ENCODE measurements at places on chromosomes 3 and 15. TPM values are rescaled to one million over a fixed set of nuclear protein-coding genes. Genes with fewer than 3 reads are reported as not detected.

DNA sequence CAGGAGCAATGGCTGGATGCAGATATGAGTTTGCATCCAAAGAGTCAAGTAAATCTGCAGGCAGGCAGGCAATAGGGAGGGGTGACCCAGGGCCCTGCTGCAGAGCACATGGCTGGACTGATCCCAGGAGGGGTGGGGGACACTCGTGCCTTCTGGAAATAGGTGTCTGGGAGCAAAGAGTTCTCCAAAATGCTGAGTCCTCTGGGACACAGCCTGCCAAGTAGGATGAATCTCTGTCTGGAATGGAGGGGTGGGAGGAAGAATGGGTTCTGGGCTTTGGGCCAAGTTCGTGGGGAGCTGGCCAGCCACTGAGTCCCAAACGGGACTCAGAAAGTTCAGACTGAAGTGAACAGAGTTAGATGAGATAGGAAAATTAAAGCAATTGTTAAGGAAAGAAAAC, 214.5 kb downstream of the MTHFS start:
- no peak overlapping the region for H3K27ac ChIP-seq
- no peak overlapping the region for H3K4me3 ChIP-seq
- H3K4me1 ChIP-seq: no peaks in the 10 kb centered on the region
- H3K27me3 ChIP-seq: no peaks in the 10 kb centered on the region

GRCh38 chr3:185874119-185874518, 49.3 kb upstream of the IGF2BP2 start:
- no peak overlapping the region for H3K4me3 ChIP-seq
- H3K4me1 ChIP-seq: no peaks in the 10 kb centered on the region
- H3K27me3 ChIP-seq: no peaks in the 10 kb centered on the region
- no peak for DNase-seq

GRCh38 chr15:34837246-34838016, 42.1 kb upstream of the ACTC1 start:
- no peaks in the 10 kb centered on the region for H3K27me3 ChIP-seq
- DNase-seq: no peak
- H3K27ac ChIP-seq: no peak overlapping the region
- H3K4me1 ChIP-seq: no peaks in the 10 kb centered on the region
- H3K4me3 ChIP-seq: no peak overlapping the region
- H3K36me3 ChIP-seq: no peaks in the 10 kb centered on the region

DNA sequence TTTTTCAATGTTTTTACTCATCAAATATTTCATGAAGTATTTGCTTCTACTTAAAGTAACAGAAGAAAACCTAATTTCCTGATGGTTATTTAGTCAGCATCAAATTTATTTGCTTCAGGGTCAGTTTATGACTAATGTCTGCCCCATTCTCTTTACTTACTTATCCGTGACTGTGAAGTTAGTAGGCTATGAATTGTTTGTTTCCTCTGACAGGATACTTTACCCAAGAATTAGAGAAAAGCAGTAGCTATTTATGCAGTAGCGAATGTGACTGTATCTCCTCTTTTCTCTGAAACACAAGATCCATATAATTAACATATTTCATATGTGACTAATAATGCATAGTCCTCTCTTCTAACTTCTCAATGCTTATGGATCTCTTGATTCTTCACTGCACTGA, 329.9 kb upstream of the ROBO1 start:
- DNase-seq: no peak
- no peaks in the 10 kb centered on the region for H3K4me1 ChIP-seq
- no peak overlapping the region for H3K4me3 ChIP-seq
- H3K36me3 ChIP-seq: no peaks in the 10 kb centered on the region
- no peak overlapping the region for H3K27ac ChIP-seq

- no peaks in the 10 kb centered on the region for H3K36me3 ChIP-seq
- H3K4me3 ChIP-seq: no peak overlapping the region
- no peak for DNase-seq
- H3K27ac ChIP-seq: no peak overlapping the region
Measured at GRCh38 chr15:74563442-74563841, 22.4 kb downstream of the ARID3B start.

DNA sequence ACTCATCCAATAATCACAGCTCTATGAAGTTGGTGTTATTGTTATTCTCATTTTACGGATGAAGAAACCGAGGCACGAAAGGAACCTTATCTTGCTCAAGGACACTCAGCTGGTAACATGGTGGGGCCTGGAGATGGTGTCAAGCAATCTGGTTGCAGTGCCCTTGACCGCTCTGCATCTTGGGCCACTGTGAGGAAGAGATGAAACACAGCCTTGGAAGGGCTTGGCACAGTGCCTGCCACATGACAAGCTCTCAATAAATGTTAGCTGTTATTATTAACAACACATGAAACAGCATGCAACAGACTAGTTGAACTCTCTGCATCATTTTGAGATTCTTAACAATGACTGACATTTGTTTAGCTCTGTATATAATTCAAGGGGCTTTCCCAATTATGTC, 10.1 kb upstream of the ITGA11 start:
- H3K27me3 ChIP-seq: no peaks in the 10 kb centered on the region
- no peak overlapping the region for H3K4me3 ChIP-seq
- no peak overlapping the region for H3K27ac ChIP-seq
- DNase-seq: no peak
- no peaks in the 10 kb centered on the region for H3K36me3 ChIP-seq

DNA sequence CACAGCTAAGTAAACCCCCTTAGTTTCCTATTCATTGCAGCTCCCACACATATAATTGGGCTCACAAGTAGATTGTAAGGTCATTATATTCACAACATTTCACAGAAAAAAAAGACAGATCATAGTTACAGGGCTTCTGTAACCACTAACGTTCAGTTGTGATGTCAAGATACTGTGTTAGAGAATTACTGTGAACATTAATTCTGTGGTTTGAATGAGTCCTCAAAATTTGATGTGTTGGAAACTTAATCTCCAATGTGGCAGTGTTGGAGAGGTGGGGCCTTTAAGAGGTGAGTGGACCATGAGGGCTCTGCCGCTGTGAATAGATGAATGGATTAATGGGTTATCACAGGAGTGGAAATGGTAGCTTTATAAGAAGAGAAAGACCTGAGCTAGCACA, 21.3 kb downstream of the GRK7 start:
- H3K4me1 ChIP-seq: no peaks in the 10 kb centered on the region
- no peaks in the 10 kb centered on the region for H3K36me3 ChIP-seq
- no peak overlapping the region for H3K4me3 ChIP-seq

- no peak overlapping the region for H3K4me3 ChIP-seq
- no peaks in the 10 kb centered on the region for H3K27me3 ChIP-seq
- no peaks in the 10 kb centered on the region for H3K4me1 ChIP-seq
- DNase-seq: no peak
Measured at GRCh38 chr3:103644450-103644849, 1209.6 kb downstream of the ZPLD1 start.

GRCh38 chr3:69032142-69032541, 18.7 kb upstream of the EOGT start:
- no peaks in the 10 kb centered on the region for H3K27me3 ChIP-seq
- no peak for DNase-seq
- no peak overlapping the region for H3K4me3 ChIP-seq
- H3K36me3 ChIP-seq: peaks cover 35% of the 10 kb centered on the region

METTL6 gene
- total RNA-seq: 14.5 TPM

CPEB1 gene
- 1.0 TPM for total RNA-seq

DNA sequence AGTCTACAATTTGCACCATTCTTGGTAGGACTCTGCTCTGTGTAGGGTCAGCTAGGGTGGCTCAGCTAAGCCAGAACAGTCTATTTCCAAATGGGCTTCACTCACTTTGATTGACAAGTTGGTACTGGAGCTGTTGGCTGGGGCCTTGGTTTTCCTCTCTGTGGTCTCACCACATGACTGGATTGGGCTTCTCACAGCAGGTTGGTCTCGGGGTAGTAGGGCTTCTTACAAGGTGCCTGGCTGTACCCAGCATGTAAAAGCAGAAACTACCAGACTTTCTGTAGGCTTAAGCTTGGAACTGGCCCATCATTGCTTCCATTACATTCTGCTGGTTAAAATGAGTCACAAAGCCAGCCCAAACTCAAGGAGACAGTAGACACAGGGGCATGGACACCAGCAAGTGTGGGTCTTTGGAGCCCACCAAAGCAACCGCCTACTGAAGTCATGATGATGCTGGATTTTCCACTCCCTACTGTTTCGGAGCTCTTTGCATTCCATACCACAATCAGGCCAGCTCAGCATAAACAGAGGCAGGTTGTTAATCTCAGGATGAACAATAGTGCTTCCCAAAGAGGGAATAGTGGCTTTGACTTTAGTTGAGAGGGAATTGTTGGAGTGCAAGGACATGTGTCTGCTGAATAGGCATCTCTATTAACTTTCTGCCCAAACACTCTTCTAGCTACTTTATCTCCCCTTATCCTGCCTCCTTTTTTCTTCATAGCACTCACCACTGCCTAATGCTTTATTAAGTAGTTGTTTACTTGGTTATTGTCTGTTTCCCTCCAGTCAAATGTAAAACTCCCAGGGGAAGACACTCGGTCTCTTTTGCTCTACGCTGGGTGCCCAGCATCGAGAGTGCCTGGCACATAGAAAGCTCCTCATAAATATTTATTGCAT, 78.0 kb upstream of the RARB start:
- H3K4me1 ChIP-seq: no peaks in the 10 kb centered on the region
- no peak overlapping the region for H3K27ac ChIP-seq
- no peak overlapping the region for H3K4me3 ChIP-seq
- no peak for DNase-seq
- no peaks in the 10 kb centered on the region for H3K27me3 ChIP-seq
- H3K36me3 ChIP-seq: no peaks in the 10 kb centered on the region

- H3K27ac ChIP-seq: peak overlapping the region; percentile 16
- H3K27me3 ChIP-seq: no peaks in the 10 kb centered on the region
- H3K4me3 ChIP-seq: no peak overlapping the region
- no peak for DNase-seq
- H3K4me1 ChIP-seq: peaks cover 16% of the 10 kb centered on the region
Measured at GRCh38 chr3:47874913-47875312, 72.0 kb downstream of the DHX30 start.

DNA sequence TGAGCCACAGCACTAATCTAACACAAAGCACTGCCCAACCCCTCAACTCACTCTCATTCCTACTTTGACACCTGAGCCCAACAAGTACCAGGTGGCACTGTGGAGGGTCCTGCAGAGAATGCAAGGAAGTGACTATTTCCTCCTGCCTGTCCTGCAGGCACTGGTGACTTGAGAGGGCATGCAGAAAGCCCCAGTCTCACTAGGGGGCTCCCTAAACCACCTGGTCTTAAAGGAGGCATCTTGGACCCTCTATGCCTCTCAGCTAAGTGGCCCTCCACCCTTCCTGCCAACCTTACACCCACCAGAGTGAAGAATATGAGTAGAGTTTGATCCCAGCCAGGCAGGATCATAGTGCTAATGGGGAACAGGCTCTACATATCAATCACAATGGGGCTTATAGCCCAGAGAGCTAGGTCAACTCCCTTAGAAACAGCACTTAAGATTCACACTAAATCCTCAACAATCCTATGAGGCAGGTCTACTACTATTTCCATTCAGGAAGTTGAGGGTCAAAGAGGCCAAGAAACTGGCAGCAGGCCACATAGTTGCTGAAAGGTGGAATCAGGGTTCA, 15.2 kb downstream of the TRAIP start:
- no peaks in the 10 kb centered on the region for H3K36me3 ChIP-seq
- no peak for DNase-seq
- H3K27ac ChIP-seq: no peak overlapping the region
- no peaks in the 10 kb centered on the region for H3K27me3 ChIP-seq
- no peak overlapping the region for H3K4me3 ChIP-seq

DNA sequence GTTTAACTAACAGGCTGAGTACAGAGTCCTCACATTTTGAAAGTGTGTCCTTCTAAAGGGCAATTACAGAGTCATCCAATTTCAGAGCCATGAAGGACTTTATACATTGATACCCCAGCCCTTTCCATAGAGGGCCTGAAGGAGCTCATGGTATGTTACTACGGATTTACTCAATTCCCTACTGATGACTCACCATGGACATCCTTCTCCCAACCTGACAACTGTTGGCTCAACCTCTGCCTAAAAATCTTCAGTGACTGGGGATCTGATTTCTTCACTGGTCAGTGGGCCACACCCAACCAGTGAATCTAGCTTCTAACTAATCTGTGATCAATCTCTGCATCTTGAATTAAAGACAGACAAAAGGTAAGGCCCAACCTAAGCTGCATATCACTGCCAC, 963.4 kb upstream of the CFAP20DC start:
- H3K36me3 ChIP-seq: no peaks in the 10 kb centered on the region
- H3K4me3 ChIP-seq: no peak overlapping the region
- H3K27ac ChIP-seq: no peak overlapping the region
- DNase-seq: no peak
- no peaks in the 10 kb centered on the region for H3K27me3 ChIP-seq
- no peaks in the 10 kb centered on the region for H3K4me1 ChIP-seq

GRCh38 chr15:66404532-66404931, 17.8 kb downstream of the MAP2K1 start:
- no peak for DNase-seq
- peak overlapping the region; percentile 15 for H3K27ac ChIP-seq
- no peaks in the 10 kb centered on the region for H3K36me3 ChIP-seq
- H3K27me3 ChIP-seq: no peaks in the 10 kb centered on the region
- H3K4me3 ChIP-seq: no peak overlapping the region

DNA sequence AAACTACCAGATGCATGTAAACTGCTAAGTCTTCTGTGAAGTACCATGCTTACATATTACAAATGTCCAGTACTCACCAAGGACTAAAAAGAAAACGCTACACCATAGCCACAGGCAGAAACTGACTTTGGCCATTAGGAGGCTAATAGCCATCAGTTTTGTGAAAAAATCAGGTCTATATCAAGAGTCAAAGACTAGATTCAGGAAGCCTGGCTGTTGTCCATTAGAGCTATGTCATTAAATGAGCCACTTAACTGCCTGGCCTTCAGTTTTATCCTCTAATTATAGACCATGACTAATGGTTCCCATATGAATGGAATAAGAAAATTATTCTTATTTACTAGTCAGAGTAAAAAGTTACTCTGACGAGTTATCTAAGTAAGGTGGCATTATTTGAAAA, 144.1 kb downstream of the VPS13C start:
- H3K27ac ChIP-seq: no peak overlapping the region
- no peaks in the 10 kb centered on the region for H3K4me1 ChIP-seq
- no peaks in the 10 kb centered on the region for H3K27me3 ChIP-seq
- DNase-seq: no peak

GRCh38 chr3:70982700-70983140, 600.8 kb downstream of the FOXP1 start:
- peak; percentile 62 for DNase-seq
- peaks cover 26% of the 10 kb centered on the region for H3K4me1 ChIP-seq
- H3K27ac ChIP-seq: peak overlapping the region; percentile 53
- H3K27me3 ChIP-seq: no peaks in the 10 kb centered on the region

MESP2 gene
- 1.8 TPM for total RNA-seq

GRCh38 chr3:58177747-58178527, 32.8 kb downstream of the DNASE1L3 start:
- no peak overlapping the region for H3K27ac ChIP-seq
- no peaks in the 10 kb centered on the region for H3K27me3 ChIP-seq
- peak; percentile 90 for DNase-seq
- H3K36me3 ChIP-seq: no peaks in the 10 kb centered on the region
- H3K4me3 ChIP-seq: no peak overlapping the region
- H3K4me1 ChIP-seq: peaks cover 56% of the 10 kb centered on the region

GOLGA8J gene
- total RNA-seq: not detected

DNA sequence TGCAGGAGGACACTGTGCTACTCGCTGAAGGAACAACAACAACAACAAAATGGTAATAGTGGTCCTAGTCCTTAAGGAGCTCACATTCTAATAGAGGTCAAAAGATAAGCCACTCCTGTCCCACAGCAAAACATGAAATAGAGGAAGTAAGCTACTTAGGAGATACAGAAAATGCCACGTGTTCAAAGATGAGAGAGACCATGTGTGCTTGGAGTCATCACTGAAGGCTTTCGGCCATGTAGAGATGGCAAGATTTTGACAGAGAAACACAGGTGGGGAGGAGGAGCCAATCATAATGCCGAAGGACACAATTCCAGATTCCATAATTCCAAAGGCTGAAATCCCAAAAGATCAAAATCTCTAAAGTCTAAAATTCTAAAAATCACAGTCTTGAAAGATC, 24.8 kb upstream of the RIOX2 start:
- H3K4me1 ChIP-seq: peaks cover 12% of the 10 kb centered on the region
- H3K4me3 ChIP-seq: no peak overlapping the region
- no peaks in the 10 kb centered on the region for H3K36me3 ChIP-seq
- no peaks in the 10 kb centered on the region for H3K27me3 ChIP-seq

Data from body of pancreas (tissue), 4 donors.